ENCODE measurements at places on chromosomes 1 and 21.

GRCh38 chr1:175512637-175513412 is 230.6 kb downstream of the TNR start:
- no peak for DNase-seq

- no peak for DNase-seq
Measured at GRCh38 chr1:76268341-76268740, 193.8 kb downstream of the ST6GALNAC3 start.

DNA sequence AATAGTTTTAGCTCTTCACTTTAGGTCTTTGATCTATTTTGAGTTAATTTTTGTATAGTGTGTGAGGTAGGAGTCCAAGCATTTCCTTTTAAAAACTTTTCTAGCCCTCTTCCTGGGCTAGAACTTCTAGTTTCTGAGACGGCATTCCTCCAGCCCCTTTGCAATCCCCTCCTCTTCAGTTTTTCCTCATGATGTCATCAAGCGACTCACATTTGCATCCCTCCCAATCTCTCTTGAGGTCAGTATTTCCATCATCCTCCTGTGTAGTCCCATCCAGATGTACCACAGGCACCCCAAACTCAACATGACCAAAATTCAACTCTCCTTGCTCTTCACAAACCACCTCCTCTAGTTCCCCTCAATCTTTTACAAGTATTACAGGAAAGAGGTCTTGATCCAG is 10.7 kb downstream of the HMGN2 start:
- DNase-seq: no peak

GRCh38 chr1:193593147-193593885 is 406.9 kb upstream of the B3GALT2 start:
- DNase-seq: no peak

- no peak for DNase-seq
Measured at GRCh38 chr1:59138402-59138801, 158.5 kb upstream of the FGGY start.

- DNase-seq: no peak
Measured at GRCh38 chr1:219783605-219784235, 144.6 kb downstream of the SLC30A10 start.

DNA sequence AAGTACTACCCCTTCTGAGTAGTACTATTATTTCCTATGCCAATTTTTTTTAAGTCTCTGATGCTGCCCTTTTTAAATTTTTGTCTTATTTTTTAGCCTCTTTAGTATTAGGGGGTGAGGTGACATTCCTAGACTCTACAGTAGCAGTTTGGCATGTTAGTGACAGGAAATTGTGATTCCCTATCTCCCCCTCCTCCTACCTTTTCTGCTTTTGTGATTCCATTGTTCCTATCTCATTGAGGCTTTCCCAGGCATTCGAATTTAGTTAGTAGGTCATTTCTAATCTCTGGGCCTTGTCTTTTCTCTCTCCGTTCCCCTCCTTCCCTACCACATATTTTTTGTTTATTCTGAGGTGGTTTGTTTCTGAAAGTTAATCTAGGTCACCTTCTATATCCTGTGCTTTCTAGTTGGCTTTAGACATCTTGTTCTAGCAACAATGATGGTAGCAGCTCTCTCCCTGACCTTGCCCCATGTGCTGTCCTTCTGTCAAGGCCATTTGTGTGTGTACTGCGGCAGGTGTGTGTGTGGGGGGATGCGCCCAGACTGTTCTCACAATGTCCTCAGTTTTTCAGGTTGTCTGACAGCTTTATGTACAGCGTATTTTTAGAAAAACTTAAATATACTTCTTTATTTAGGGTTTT is 21.5 kb downstream of the SEMA6C start:
- DNase-seq: no peak

DNA sequence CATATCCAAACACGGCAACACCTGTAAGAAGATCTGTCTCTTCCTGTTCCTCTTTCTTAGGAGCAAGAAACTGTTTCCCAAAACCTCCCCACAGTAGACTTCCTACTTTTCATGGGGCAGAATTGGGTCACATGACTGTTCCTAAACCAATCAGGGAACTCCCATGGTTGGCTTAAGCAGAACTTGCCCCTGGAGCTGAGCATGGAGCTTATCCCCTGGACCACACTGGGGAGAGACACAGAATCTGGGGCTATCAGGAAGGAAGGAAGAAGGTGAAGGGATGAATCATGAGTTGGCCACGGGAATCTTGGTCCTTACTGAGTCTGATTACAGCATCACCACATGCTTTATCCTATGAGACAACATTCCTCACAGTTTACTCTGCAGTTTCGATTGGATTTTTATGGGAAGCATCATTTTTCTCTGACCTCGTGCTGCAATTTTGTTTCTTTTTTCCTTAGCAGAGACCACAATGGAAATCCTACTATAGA is 81.8 kb downstream of the CDC7 start:
- DNase-seq: no peak

- no peak for DNase-seq
Measured at GRCh38 chr1:199177241-199177640, 538.4 kb downstream of the PTPRC start.

- DNase-seq: no peak
Measured at GRCh38 chr1:225548140-225548857, 104.6 kb downstream of the ENAH start.

- DNase-seq: no peak
Measured at GRCh38 chr1:202411422-202411821, 62.9 kb downstream of the PPP1R12B start.

- DNase-seq: no peak
Measured at GRCh38 chr1:182662121-182662890, 22.1 kb downstream of the RGS8 start.

GRCh38 chr21:44949779-44950198 is 10.0 kb downstream of the SLX9 start:
- DNase-seq: peak; percentile 52

GRCh38 chr1:100511773-100512172 is 26.2 kb upstream of the GPR88 start:
- no peak for DNase-seq

GRCh38 chr21:36388835-36389234 is 3.6 kb downstream of the CHAF1B start:
- DNase-seq: no peak

GRCh38 chr1:26307363-26307781 is 936 bp upstream of the UBXN11 start:
- DNase-seq: no peak

DNA sequence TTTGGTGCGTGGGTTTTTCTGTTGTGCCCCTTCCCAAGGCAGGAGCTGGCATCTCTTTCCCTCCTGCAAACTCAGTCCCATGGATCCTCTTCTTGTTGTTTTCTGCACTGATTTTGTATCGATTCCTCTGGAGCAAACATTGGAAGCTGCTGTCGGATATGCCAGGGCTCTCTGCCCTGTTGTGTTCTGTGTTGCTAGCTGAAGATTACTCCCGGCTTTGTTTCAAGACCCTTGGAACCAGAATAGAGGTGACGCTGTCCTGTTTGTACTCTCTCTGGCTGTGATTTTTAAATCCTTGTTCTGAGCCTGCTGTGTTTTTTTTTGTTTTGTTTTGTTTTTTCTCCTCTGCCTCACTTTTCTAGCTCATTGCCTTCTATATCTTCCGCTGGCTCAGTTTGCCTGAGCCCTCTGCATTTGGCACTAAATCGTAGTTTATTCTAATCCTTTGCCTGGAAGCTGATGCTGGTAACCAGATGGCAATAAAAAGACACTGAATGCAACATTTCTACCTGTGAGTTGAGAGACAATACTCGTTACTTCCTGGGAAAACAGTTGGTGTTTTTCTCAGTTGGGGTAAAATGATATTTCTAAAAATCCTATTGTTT is 67.0 kb downstream of the BACH1 start:
- DNase-seq: no peak

GRCh38 chr21:45363921-45364467 is 41.0 kb upstream of the COL18A1 start:
- DNase-seq: no peak
